Dermis blood vessel endothelial cell (primary cell): ENCODE measurements at places on chromosomes 5 and 9. TPM values are rescaled to one million over a fixed set of nuclear protein-coding genes. Genes with fewer than 3 reads are reported as not detected.

DNA sequence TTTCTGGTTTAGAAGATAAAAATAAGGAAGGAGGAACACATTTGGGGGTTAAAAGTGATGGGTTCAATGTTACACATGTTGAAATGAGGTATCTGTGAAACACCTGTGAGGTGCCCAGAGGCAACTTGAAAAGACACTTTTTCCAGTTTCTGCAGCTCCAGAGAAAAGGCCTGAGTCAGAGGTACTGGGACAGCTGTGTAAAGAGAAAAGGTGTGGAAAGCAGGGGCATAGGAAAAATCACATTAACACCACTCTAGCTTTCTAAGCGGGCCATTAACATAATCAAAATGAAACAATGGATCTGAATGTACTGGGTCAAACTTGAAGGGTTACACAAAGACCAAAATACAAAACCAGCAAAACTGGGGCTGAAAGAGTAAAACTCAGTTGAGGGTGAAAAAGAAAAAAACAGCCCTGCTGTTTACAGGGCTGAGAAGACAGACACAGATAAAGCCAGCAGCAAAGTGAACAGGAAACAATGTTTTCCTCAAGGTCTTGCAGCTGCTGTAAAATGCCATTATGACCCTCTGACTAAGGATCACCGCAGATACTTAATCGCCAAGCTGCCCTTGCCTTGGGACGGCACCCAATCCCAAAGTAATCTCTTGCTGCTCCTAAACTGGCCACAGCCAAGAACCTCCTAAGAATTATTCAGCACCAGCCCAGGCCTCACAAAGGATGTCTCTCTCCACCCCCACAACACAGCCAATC is 104.7 kb downstream of the DROSHA start:
- peak; percentile 56 for DNase-seq

GRCh38 chr9:13607481-13608441 is 328.3 kb upstream of the MPDZ start:
- DNase-seq, result no peak

DNA sequence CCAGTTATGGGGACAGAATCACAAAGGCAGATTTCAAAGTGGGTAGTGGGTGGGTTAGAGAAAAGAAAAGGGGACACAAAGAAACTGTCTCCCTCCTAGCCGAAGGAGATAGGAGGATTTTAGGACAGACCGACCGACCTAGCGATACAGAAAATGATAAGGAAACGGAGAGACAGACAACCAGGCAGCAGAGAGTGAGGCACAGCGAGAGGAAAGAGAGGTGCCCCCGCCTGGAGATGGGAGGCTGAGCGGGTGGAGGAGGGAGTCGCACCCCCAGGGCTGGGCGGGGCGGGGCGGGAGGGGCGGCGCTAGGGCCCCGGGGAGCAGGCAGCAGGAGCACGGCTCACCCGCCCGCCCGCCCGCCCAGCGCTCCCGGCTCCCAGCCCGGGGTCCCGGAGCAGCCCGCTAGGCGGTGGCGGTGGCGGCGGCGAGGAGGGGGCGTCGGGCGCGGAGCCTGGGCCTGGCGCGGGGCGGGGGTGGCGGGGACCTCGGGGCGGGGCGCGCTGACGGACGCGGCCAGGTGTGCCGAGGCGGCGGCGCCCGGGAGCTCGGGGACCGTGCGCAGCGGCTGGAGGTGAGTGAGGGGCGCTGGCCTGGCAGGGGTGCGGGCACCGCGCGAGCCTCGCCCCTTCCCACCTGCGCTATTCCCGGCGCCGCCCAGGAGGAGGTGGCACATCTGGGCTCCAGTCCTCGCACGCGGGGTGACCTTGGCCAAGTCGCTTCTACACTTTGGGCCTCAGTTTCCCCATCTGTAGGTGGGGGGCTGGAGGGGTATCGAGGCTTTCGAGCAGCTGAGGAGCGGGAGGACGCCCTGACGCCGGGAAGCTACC is 15.9 kb upstream of the SYNPO start:
- DNase-seq, result peak; percentile 57

DNA sequence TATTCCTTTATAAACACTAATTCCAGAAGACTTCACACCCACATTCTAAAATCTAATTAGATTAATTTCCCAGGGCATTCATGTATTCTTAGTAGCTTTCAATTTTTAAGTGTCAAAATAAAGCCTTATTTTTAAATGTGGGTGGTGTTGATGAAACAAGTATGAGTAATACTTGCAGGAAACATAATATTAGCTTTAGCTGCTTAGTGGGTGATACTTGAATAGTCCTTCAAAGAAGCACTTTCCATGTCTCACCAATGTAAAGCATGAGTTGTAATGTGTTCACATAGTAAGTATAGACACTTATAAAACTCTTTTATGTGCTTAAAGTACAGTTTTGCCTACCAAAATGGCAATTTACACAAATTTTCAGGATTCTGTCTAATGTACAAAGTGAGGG is 6.9 kb downstream of the FNBP1 start:
- peak; percentile 63 for DNase-seq

DNA sequence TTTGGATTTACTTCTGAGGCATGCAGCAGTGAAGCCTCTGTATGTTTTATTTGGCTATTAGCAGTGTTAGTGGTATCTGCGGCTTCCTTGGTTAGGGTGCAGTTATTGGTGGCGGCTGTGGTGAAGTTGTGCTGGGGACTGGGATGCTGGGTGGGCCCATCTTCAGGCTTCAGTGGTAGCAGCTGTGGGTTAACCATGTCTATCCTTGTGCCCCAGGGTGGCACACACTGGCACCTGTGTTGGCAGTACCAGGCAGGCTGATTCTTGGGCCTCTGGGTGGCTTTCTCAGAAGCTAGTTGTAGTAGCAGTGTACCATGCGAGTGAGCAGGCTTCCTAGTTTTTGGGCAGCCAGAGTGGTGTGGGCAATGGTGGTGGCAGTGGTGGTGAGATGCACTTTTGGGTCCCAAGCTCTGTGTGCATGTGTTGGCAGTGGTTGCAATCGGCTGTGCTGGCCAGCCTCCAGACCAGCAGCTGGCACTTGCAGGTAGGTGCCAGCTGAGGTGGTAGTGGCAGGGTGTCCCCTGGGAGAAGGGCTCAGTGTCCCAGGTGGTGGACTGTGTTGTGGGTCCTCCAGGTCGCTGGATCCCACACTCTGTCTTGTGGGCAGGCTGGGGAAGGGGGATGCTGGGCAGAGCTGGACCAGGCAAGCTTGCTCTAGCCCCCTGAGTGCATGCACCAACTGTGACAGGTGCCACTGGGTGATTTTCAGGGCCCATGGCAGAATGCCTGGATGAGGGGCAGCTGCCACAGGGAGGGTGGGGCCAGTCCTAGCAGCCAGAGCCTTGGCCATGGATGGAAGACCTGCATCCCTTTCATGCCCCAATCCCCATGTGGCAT is 13.6 kb downstream of the AHRR start:
- DNase-seq, result no peak

- DNase-seq, result no peak
These were observed 25.3 kb upstream of the SLC1A3 start for GRCh38 chr5:36581070-36581469.

DNA sequence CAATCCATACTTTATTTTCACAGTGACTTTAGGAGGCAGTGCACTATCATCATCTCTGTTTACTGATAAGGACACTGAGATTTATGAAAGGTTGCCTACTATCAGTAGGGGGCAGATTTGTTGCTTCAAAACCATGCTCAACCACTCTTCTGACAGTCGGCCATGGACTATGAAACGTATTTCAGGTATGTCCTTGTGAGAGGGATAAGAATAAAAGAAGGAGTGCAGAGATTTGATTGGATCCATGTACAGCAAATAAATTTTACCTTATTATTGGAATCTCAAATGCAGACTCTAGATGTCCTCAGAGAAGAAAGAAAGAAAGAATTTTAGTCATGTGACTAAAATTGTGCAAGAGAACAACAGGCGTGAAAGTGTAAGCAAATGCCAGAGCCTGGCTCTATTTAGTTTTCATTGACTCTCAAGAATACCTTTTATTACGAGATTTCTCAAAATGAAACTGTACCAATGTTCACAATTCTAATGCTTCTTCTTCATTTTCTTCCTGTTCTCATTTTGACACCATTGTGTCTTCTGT is 296.6 kb upstream of the RASA1 start:
- DNase-seq, result peak; percentile 45

GRCh38 chr9:16230731-16231130 is 639.7 kb downstream of the BNC2 start:
- no peak for DNase-seq

GRCh38 chr9:72882117-72882775 is 70.6 kb downstream of the ALDH1A1 start:
- no peak for DNase-seq

GRCh38 chr5:10676224-10676623 is 84.8 kb downstream of the DAP start:
- no peak for DNase-seq

GRCh38 chr5:52995095-52995494 is 5.9 kb downstream of the ITGA2 start:
- no peak for DNase-seq

- no peak for DNase-seq
These were observed 5.3 kb upstream of the CTXN3 start for GRCh38 chr5:127643607-127644006.

- DNase-seq, result no peak
These were observed 724.8 kb upstream of the RIOK2 start for GRCh38 chr5:97907646-97908400.

The REEP2 gene
- 0.68 and 1.5 TPM in 2 replicates for total RNA-seq

The SOX30 gene
- under 0.01 and 0.09 TPM in 2 replicates for total RNA-seq

The SCGB3A1 gene
- total RNA-seq, result 0.74 and 0.85 TPM in 2 replicates

The FOXD4L5 gene
- 0.09 TPM in 1 of 2 replicates, not detected in the other for total RNA-seq

The MOB3B gene
- total RNA-seq, result 0.85 and 2.1 TPM in 2 replicates

The LCN10 gene
- 0.05 TPM in 1 of 2 replicates, not detected in the other for total RNA-seq

The ALDH1A1 gene
- 1,650 and 2,914 TPM in 2 replicates for total RNA-seq

The INSL4 gene
- total RNA-seq, result not detected in 2 replicates

The NEUROG1 gene
- total RNA-seq, result not detected in 2 replicates

The ORM2 gene
- total RNA-seq, result not detected in 2 replicates
